ENCODE measurements at places on chromosomes 5 and 9.

- DNase-seq, result peak; percentile 18
Measured at GRCh38 chr5:176542596-176543427, 5.6 kb upstream of the RNF44 start.

DNA sequence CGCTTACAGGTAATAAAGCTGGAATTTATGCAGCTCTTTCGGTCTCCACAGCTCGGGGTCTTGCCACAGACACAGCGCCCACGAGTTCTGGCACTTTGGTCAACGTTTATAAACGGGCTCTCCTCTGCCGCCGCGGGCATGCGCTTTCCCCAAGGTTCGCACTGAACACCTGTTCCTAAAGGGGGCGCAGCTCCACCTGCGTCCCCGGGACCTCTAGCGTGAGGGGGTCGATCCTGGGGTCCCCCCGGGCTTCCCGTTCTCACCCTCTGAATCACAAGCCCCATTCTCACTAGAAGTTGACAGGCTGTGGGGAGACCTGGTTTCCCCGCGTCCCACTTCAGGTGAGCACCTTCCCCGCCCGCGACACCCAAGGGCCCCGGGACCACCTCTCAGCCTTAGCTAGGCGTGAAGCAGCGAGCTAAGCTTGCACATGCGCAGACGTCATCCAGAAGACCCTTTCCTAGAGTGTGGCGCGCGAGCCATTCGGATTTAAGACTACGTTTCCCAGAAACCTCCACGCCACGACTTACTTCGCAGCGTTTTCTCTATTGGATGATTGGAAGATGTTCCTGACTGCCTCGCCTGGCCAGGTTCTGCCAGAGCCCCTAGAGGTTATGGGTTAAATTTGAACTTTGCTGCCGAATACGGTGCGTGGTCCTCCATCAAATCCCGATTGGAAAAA is 21.3 kb upstream of the ZNF782 start:
- no peak for DNase-seq

- no peak for DNase-seq
Measured at GRCh38 chr5:10842823-10843222, 81.8 kb upstream of the DAP start.

DNA sequence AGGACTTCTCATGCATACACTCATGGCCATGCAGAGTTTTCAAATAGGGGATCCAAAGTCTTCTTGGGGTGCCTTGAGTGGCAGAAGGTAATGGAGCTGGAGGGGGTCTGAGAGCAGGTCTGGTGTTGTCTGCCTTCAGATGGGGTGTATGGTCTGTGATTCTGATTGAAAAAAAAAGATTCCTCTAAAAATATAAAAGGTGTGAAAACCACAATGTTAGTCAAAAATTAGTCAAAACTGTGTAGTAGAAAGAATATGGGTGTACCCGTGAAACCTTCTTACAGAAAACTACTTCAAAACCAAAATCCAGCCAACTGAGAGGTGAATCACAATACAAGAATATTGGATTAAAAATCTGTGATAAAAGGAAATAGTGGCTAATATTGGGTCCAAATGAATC is 20.1 kb downstream of the DOCK2 start:
- no peak for DNase-seq

GRCh38 chr5:123696921-123697341 is 185.0 kb downstream of the CSNK1G3 start:
- no peak for DNase-seq

- no peak for DNase-seq
Measured at GRCh38 chr5:179235416-179236400, 109.6 kb downstream of the ADAMTS2 start.

DNA sequence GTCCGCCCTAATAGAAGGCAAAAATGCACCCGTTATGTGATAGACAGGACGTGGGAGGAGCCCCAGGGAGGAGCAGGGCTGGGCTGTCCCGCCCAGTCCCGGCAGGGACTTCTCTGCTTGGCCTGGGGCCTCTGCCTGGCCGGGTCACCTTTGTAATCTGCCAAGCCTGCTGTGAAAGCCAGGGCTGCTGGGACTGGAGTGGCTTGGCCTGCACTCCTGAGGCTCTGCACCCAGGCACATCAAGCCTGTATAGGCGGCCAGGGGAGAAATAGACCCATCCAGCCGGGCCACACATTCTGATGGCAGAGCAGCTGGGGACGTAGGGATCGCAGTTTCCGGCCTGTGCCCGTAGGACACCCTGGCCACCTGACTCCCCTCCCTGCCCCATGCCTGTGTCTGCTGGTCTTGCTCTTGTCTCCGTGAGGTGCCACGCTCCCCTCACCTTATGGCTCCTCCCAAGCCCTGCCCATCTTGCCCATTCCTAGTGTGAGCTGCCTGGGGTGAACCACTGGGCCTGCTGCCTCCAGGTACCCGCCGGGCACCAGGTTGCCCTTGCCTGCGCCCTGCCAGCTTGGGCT is 28.1 kb downstream of the DYNC2I2 start:
- no peak for DNase-seq

- DNase-seq, result no peak
Measured at GRCh38 chr9:68627594-68627993, 77.4 kb upstream of the PIP5K1B start.

DNA sequence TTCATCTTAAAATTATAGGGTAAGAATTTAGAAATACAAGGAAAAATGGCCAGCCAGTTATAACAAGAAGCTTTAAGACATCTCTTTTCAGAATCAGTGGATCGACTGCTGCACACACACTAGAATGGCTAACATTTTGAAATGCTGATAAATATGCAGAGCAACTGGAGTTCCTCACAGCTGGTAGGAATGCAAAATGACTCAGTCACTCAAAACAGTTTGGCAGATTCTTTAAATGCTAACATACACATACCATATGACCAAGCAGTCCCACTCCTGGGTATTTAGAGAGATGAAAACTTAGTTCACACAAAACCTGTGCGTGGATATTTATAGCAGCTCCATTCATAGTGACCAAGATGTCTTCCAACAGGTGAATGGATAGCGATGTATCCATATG is 23.2 kb upstream of the PSAT1 start:
- no peak for DNase-seq

DNA sequence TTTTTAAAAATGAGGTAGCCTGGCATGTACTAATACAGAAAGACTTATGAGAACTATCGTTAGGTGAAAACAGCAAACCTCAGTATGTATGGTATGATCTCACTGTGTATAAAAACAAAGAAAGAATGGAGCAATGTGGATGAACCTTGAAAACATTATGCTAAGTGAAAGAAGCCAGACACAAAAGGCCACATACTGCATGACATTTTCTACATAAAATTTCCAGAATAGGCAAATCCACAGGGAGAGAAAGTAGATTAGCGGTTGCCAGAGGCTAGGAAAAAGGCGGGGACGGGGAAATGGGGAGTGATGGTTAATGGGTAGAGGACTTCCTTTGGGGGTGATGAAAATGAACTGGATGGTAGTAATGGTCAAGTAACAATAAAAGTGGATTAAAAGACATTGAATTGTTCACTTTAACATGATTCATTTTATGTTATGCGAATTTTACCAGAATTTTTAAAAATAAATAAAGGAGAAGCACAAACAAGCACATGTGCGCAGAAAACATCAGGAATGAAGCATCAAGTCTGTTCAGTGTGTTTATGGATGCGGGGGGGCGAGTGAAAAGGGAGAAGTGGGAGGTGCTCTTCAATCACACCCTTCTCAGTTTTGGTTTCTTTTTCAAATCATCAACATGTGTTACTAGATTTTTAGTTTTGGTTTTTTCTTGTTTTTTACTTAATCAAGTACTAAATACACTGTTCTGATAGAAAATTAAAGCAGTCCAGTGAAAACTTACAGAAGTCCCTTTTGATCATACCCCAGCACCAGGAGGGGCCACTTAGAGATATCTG is 16.3 kb downstream of the ROR2 start:
- DNase-seq, result no peak

DNA sequence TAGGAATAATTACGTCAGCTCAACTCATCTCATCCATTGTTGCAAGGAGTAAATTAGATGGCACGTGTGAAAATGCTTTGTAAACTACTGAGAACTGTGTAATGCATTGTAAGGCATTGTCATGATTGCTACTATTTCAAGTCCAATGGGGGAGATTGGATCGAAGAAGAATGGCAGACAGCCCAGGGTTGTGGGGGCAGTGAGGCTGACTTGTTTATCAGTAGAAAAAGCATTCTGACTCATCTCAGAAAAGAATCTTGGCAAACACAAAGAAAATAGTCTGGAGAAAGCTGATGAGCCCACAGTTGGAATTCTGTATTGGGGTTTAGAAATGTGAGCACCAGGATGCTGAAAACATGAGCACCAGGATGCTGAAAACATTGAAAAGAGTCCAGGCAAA is 28.0 kb upstream of the DAP start:
- no peak for DNase-seq

GRCh38 chr5:160023007-160023907 is 14.3 kb downstream of the TTC1 start:
- no peak for DNase-seq
